Smooth muscle cell of the pulmonary artery (primary cell): ENCODE measurements at places on chromosomes 11 and 22. TPM values are rescaled to one million over a fixed set of nuclear protein-coding genes. Genes with fewer than 3 reads are reported as not detected.

The FZD4 gene
- total RNA-seq = 29.6 and 47.0 TPM in 2 replicates

The TREH gene
- total RNA-seq = not detected in 2 replicates

The VPS37C gene
- 8.5 and 11.1 TPM in 2 replicates for total RNA-seq

The THY1 gene
- total RNA-seq = 89.7 and 92.0 TPM in 2 replicates
